ENCODE measurements at places on chromosomes 7 and 10. TPM values are rescaled to one million over a fixed set of nuclear protein-coding genes. Genes with fewer than 3 reads are reported as not detected.
A peak's percentile ranks its signal among the peaks of the same experiment; 100 is the strongest.

DNA sequence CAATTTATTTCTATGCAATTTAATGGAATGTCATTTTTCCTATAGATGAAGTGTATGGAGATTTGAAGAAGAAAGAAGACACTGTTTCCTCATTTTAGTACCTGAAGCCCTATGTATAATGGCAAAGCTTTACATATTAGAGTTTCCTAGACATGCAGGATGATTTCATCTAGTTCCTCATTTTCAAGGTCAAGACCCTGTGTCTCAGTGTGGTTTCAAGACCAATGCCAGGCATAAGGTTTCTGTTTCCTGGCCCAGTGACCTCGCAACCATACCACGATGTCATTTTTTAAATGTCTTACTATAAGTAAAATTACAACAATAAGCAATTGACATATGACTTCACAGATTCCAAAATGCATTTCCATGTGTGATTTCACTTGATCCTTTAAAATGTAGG, 336.5 kb upstream of the PRKCQ start:
- no peak for DNase-seq

Gene PLXNA4
- 6.5 TPM for polyA plus RNA-seq

DNA sequence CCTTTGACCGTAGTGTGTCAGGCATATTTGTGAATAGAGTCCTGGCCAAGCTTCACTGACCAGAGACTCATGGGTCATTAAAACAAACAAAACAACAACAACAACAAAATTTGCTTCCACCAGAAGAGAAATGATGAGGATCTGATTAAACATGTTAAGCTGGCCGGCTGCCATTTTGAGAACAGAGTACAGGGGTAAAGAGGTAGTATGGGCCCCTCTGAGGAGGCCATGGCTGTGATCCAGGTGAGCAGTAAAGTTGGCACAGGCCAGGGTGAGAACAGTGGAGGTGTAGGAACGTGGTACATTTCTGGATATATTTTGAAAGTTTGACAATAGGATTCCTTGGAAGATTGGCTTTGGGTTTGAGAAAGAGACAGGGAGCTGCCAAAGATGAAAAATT, 252.5 kb downstream of the TWIST1 start:
- DNase-seq, result no peak

DNA sequence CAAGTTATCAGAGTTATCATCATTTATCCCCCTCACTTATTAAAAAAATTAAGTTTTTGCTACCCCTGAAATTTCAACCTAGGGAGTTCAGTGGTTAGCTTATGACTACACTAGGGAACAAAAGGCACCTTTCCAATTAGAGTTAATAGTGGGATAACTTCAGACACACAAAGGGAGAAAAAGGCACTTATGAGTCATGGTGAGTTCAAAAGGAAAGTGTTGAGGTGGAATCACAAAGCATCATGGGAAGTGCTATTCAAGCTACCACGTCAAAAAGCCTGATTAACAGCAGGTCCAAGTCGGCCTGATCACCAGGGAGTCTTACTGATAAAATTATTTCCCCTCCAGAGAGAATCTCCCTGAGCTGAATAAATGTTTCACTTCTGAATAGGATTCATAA, 165.7 kb downstream of the C7orf25 start:
- no peak for DNase-seq

- DNase-seq, result no peak
Measured at GRCh38 chr10:78772486-78772885, 296.3 kb upstream of the ZMIZ1 start.

DNA sequence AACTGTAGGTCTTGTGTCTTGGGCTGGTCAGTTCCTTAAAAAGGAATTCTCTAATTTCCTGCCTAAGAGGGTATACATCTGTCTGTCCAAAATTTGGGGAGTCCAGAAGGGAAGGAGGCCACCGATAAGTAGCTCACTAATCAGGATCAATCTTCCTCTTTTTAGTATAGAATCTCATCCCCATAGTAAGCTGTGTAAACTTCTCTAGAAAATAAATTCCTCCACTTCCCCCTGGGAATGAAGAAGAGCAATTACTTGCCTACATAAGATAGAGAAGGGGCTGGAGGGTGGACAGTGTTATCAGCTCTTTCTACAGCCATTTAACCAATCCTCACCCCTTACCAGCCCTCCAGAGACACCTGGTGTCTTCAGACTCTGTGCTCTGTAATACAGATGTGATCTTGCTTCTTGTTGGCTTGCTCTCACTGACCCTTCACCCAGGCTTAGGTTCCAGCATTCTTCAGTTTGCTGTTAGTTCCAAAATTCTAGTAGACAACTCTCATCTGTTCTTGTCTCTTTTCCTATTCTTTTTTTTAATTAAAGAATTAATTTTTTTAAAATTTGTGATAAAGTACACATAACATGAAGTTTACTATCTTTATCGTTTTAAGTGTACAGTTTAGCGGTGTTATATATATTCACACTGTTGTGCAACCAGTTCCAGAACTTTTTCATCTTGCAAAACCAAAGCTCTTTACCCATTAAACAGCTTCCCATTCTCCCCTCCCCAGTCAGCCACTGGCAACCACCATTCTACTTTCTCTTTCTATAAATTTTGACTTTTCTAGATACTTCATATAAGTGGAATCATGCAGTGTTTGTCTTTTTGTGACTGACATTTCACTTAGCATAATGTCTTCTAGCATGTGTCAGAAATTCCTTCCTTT, 6.5 kb upstream of the PRKAR2B start:
- no peak for DNase-seq

GRCh38 chr7:131225619-131226513, 101.8 kb upstream of the MKLN1 start:
- no peak for DNase-seq

GRCh38 chr7:116332766-116333165, 122.4 kb downstream of the TES start:
- DNase-seq, result no peak

GRCh38 chr7:100675105-100675451, 1.5 kb downstream of the GNB2 start:
- no peak for DNase-seq

Gene SPAM1
- not detected for polyA plus RNA-seq

DNA sequence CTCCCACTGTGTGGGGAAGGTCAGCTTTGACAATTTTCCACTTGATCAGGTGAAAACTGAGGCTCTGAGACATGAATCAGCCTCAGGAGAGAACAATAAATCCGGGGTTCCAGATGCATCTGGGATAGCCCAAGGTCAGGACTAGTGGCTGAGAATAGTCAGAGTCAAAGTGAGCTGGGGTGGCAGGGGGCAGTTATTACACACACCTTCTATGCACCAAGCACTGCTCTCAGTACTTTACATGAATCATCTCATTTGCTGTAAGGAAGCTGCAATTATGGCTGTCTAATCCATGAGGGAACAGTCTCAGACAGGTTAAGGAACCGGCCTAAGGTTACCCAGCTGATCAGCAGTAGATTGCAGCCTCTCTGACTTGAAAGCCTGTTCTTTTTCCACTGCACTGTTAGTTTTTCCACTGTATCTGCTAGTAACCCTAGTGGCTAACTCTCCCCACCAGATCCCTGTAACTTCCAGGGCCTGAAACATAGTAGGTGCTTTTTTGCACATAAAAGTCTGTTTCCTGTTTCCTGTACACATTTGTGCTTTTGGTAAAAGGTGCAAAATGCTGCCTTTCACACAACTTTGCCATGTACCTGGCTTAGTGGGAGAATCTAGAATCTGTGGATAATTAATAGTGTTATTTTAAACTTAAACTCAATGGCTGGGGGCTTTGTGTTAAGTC, 125.9 kb downstream of the EMX2 start:
- no peak for DNase-seq

GRCh38 chr10:63133821-63134557, 861 bp downstream of the NRBF2 start:
- DNase-seq, result no peak

GRCh38 chr10:114174695-114175188, 739 bp upstream of the CCDC186 start:
- DNase-seq, result no peak

DNA sequence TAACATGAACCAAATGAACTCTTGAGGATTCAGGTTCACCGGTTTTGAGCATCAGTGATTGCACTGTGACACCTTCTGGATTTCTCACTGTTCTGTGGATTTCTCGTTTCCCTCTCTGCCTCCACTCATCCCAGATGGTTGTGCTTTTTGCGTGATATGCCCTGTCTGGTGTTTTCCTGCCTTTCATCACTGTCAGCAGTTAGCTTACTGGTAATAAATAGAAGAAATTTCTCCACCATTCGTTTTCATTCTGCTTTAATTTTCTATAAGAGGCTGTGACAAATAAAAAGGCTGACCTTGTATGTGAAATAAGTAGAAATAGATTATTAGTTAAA, 16.2 kb downstream of the BPGM start:
- no peak for DNase-seq

Gene MYOZ1
- polyA plus RNA-seq, result 153 TPM

DNA sequence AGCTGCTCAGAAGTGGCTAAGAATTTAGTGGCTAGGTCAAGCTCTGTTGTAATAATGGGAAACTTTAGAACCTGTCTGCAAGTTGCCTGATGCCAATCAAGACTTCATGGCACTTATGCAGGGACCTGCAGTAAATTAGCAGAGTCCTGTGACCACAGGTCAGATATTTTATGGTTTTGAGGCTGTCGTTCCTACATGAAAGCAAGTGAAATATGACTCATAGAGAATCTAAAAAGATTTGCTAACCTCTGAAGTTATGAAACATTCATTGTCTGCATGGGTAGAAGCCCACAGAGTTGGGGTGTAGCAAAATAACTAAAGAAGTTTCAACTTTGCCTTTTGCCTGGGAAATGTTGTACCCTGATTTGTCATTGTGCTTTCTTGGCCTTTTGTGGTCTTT, 32.3 kb downstream of the SLC39A12 start:
- DNase-seq, result no peak

DNA sequence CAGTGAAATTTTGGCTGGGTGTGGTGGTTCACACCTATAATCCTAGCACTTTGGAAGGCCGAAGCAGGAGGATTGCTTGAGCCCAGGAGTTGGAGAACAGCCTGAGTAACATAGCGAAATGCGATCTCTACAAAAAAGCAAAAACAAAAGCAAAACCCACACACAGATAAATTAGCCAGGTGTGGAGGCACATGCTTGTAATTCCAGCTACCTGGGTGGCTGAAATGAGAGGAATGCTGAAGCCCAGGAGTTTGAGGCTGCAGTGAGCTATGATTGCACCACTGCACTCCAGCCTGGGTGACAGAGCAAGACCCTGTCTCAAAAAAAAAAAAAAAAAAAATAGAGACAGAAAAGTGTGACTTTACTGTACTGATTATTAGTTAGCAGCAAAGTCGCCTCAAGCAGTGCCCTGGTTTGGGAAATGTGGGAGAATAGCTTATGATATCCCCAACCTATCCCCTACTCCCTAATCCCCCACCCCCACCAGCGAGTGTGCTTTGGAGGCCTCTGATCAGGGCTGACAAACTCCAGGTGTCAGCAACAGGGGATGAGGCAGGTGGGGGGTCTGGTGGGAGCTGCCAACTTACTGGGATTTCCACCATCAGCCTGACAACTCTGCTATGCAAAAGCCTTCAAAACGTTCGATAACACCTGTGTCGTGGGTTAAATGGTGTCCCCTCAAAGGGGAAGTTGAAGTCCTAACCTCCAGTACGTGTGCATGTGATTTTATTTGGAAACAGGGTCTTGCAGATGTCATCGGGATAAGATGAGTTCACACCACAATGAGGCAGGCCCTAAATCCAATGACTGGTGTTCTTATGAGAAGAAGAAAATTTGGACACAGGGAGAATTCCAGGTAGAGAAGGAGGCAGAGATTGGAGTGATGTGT, 124.7 kb upstream of the SDK1 start:
- no peak for DNase-seq

- DNase-seq, result no peak
Measured at GRCh38 chr7:130953196-130953595, 219.2 kb upstream of the KLF14 start.

- DNase-seq, result peak; percentile 10
Measured at GRCh38 chr7:104207348-104207730, 474 bp downstream of the ORC5 start.

GRCh38 chr7:2721842-2722241, 33.8 kb downstream of the AMZ1 start:
- no peak for DNase-seq

- no peak for DNase-seq
Measured at GRCh38 chr7:129089521-129090212, 34.8 kb upstream of the TNPO3 start.

Gene FAM237B
- polyA plus RNA-seq, result not detected

DNA sequence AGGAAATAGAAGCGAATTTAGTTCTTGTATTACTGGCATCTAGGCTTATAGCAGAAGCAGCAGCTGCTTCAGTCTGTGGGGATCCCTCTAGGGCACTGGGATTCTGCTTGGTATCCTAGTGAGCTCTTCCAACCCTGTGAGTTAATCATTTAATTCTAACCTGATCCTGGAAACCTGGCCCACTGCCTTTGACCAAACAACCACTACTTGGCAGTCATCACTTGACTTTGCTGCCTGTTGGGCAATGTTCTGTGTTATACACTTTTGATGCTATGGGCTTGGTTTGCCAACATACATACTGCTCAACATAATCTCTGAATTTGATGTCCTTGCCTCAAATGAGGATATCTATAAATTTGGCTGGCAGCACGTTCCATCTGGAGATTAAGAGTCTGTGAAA, 813.4 kb downstream of the ANKRD7 start:
- no peak for DNase-seq

DNA sequence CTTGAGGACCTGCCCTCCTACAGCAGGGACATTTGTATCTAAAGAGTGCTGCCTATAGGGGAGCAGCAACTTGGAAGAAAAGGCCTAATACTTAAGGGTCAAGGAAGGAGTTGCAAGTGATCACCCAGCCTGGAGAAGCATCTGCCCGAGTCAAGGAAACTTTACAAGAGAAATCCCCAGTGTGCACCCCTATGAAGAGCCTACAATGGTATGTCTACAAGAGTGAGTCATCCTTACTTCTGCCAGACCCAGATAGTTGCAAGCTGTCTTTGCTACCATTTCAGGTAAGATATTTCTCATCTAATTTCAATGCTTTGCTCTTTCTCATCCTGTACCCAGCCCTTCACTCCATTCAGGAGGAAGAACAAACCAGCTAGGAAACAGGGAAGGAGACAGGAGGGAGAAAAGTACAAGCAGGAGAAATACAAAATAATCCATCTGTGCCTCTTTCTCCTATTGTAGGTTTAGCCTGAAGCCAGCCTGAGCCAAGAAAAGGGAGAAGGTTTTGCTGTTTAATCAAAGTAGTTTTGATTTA, 34.4 kb upstream of the AGR3 start:
- no peak for DNase-seq

Gene RELN
- polyA plus RNA-seq, result 10.3 TPM

Gene CAPZA2
- 219 TPM for polyA plus RNA-seq

DNA sequence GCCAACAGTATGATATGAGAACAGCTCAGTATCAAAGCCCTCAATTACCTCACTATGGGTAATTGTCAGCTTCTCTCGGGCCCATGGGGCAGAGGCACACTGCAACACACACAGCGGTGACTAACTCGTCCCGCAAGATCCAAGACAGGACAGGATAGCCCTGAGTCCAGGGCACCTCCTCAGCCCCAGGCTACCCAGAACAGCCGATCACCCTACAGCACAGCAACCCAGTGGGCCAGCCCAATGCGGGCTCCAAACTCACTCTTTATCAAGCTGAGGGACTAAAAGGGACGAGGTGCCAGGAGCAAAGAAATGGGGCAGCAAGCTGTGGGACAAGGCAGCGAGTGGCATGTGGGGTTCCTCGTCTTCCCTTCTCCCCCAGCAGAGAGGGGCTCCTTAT, 765.1 kb downstream of the GRID1 start:
- no peak for DNase-seq

Gene HMX3
- not detected for polyA plus RNA-seq

Gene HOXA5
- 11.9 TPM for polyA plus RNA-seq

- DNase-seq, result no peak
Measured at GRCh38 chr10:128060341-128061250, 65.6 kb downstream of the MKI67 start.

GRCh38 chr7:5605775-5606634, 175.5 kb downstream of the RNF216 start:
- DNase-seq, result no peak

Gene MYL10
- 34.2 TPM for polyA plus RNA-seq

- no peak for DNase-seq
Measured at GRCh38 chr10:48598243-48598935, 6.5 kb downstream of the ARHGAP22 start.

All from muscle of arm (tissue), 14 donors.